ENCODE measurements at places on chromosomes 4 and X.

- DNase-seq = peak; percentile 38
These were observed 58.4 kb upstream of the CCDC149 start for GRCh38 chr4:24971192-24971591.

DNA sequence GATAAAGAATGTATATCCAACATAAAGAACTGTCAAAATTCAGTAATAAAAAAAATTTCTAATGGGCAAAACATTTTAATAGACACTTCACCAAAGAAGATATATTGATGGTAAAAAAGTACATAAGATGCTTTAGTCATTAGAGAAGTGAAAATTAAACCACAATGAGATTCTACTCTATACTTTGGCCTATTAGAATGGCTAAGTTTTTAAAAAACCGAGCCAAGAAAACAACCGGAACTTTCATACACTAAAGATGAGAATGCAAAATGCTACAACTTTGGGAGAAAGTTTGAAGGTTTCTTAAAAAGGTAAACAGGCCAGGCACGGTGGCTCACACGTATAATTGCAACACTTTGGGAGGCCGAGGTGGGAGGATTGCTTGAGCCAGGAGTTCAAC is 20.8 kb downstream of the CNOT6L start:
- no peak for DNase-seq

DNA sequence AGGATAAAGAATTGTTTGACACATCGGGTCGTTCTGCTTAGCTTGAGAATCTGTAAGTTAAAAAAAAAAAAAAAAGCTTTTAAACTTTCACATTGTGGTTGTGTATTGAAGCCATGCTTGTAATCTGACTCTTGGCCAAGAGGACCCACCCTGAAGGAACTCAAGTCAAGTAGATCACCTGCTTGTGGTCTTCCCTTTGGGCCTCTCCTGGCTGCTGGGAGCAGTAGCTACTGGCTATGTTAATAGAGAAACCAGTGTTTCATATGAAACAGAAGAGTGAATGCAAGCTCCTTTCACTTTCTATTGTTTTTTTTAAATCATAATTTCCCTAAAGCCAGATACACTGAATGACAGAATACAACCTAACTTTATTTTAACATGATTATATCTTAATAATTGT is 402.4 kb upstream of the NDST4 start:
- DNase-seq = no peak

DNA sequence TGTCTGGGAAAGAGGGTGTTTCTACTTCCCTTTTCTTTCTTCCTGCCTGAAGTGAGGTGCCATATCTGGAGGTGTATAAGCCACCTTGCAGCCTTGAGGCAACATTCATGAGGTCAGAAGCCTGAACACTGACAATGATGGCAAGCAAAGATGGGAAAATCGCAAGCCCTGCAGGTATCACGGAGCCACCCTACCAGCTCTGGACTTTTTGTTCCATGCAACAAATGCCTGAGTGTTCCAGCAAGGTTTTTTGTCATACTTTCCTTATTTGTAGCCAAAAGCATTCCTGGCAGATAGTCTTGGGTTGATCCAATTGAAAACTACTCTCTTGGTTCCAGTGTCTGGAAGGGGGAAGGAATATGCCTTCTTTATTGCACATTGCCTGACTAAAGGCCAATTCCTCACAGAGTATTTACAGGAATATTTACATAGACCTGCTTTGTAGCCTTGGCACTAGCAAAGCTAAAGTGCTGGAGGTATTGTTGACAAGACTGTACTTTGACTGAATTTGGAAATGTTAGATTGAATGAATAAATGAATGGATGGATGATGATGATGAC is 14.4 kb upstream of the SOD3 start:
- DNase-seq = no peak

- no peak for DNase-seq
These were observed 335.5 kb downstream of the IL15 start for GRCh38 chr4:141971869-141972268.

DNA sequence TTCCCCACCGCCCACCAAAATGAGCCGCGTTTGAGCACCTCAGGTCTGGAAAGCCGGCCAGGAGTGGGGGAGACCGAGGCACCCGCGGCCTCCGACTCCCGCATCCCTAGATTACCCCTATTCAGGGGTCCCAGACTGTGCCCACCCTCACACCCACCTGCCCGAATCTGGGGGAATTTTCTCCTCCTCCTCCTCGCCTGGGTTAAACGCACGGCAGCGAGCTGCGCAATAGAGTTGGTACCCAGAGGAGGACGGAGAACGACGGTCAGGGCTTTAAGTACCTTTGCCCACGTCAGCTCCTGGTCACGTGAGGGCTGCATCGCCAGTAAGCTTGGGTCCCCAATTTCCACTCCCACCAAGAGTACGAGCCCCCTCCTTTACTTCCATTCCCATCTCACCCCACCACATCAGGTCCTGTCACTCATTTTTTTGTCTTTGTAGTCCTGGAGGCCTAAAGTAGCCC is at the start of gene ARMCX2:
ARMCX2 (minus strand) TSS at position 250 of the 463 bp plus-strand sequence. CDS start 2,262 bp downstream, outside the sequence.
- DNase-seq = no peak

DNA sequence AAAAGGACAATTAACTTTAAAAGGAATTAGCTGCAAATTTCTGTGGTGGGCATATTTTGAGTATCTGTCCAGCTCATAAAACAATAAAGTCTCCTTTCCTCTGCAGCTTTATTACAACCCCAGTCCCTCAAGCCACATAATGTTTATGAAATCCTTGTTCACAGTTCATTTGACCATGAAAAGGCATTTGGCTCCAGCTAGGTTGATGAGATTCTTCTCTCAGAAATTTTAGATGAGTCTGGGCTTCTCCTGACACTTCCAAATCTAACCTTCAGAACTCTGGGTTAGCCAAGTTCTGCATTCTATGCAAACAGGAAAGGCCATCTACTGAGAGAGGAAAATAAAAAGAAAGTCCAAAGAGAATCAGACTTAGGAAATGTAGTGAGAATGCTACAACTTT is 156.8 kb downstream of the GRXCR1 start:
- no peak for DNase-seq

DNA sequence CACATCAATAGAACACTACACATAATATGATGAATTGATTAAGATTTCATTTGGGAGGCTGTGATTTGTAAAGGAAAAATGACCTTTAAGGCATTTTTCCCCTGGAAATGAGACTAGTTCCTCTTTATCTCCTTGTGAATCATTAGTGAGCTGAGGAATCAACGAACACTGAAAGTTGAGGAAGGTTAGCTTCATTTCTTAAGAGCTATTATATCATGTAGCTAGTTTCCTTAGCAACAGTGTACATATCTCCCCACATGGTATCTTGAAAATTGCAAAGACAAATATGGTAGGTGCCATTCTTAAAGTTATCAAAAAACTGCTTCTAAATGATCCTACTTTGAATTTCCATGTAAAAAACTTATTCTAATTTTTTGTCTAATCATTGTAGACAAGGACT is 127.5 kb upstream of the NRK start:
- DNase-seq = no peak

DNA sequence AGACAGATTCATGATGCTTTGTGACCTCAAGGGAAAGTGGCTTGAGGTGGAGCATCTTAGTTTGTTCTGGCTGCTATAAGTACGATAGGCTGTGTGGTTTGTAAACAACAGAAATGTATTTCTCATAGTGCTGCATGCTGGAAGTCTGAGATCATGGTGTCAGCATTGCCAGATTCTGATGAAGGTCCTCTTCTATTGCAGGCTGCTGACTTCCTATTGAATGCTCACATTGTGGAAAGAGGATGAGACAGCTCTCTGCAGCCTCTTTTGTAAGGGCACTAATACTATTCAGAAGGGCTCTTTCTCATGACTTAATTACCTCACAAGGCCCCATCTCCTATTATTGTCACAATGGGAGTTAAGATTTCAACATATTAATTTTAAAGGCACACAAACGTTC is 1674.0 kb upstream of the PCDH7 start:
- no peak for DNase-seq

DNA sequence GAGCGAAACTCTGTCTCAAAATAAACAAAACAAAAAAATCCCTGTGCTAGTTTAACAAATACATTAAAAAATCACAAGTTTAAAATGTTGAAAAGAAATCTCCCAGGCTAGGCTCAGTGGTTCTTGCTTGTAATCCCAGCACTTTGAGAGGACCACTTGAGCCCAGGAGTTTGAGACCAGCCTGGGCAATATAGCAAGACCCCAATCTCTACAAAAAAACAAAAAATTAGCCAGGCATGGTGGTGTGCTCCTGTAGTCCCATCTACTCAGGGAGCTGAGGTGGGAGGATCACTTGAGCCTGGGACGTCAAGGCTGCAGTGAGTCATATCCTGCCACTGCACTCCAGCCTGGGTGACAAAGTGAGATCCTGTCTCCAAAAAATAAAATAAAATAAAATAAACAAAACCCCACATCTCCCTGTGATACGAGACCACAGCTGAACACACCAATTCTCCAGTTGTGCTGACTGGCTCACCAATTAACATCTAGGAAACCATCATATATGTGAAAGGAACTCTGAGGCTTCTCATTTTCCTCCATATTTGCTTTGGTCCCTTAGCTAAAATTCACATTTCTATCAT is 7.3 kb downstream of the RPS4X start:
- no peak for DNase-seq

GRCh38 chr4:153735906-153736461 is 23.8 kb downstream of the RNF175 start:
- DNase-seq = no peak

- no peak for DNase-seq
These were observed 329.1 kb downstream of the GALNTL6 start for GRCh38 chr4:172142281-172142741.

GRCh38 chr4:14446311-14446710 is 556.0 kb upstream of the CPEB2 start:
- no peak for DNase-seq

- peak; percentile 27 for DNase-seq
These were observed 7.4 kb upstream of the PDE6B start for GRCh38 chr4:617644-618641.

- DNase-seq = no peak
These were observed 12.0 kb downstream of the SPRY1 start for GRCh38 chr4:123408471-123409084.

DNA sequence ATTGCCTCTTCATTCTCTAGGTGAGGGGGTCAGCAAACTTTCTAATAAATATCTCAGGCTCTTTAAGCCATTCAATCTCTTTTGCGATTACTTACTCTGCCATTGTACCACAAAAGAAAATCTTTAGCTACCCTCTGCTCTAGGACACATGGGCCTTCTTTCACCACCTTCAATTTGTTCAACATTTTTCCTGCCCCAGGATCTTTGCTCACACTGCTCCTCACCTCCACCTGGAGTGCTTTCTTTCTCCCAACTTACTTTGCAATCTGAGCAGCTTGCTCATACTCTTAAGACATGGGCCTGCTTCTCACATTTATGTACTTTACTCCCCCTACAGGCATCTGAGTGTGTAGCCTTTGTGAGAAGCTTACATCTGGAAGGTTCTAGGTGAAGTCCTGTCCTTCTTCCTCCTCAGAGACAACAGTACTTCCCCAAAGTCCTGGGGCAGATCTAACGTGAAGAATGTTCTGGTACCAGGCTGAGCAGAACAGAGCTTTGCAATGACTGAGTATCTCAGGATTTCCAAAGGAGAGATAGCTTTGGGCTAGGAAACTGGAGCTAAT is 55.0 kb upstream of the PRDM5 start:
- peak; percentile 10 for DNase-seq

GRCh38 chr4:71074452-71075299 is 81.2 kb downstream of the DCK start:
- DNase-seq = no peak

- no peak for DNase-seq
These were observed 304.4 kb downstream of the EVC2 start for GRCh38 chr4:5403746-5404497.

GRCh38 chr4:169068423-169068822 is 58.4 kb upstream of the CBR4 start:
- DNase-seq = peak; percentile 31

DNA sequence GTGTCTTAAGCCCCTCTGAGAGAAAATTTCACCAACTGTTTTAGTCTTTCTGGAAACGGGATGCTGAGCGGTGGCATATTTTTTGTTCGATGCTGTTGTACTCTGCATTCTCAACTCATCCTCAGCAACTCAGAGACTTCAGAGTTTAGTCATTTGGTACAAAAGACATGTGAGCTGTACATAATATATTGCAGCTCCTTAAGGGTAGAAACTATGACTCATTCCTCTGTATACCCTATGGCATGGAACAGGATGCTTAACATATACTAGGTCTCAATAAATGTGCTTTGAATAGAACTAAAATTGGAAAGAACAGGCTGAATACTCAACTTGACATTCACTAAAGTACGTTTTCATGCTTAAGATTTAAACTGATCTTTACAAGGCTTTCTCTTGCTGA is 130.5 kb upstream of the SLITRK2 start:
- DNase-seq = no peak

GRCh38 chr4:95142932-95143331 is 385.2 kb downstream of the BMPR1B start:
- DNase-seq = no peak

DNA sequence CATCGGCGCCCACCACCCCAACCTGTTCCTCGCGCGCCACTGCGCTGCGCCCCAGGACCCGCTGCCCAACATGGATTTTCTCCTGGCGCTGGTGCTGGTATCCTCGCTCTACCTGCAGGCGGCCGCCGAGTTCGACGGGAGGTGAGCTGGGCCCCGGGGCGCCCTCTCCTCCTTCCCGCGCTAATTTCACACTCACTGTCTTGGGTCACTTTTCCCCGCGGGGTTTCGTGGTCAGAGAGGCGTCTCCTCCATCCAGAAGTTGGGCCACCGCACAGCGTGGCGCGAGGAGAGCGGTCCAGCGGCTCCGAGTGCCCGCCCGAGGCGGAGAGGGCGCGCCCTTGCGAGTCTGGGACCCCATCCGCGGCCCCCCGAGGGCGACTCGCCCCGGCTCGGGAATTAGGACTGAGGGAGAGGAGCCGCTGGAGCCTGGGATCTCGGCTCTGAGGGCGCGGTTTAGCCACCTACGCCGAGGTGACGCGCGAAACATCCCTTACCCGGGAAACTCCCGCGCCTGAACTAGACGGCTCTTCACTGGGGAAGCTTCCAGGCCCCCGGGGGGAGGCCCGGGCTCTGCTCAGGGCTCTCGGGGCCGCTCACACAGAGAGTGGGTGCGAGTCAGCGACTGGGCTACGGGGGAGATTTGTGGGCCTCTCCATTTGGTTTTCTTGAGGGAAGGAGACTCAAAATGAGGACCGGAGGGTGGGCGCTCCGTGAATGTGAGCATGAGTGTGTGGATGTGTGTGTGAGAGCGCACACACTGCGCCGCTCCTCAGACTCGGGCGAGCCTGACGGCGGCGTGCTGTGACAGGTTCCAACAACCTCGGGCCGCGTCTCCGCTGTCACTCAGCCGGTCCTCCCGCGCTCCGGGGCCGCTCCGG is 551 bp downstream of the NPNT start:
- DNase-seq = peak; percentile 53

GRCh38 chrX:13763489-13763888 is 28.9 kb downstream of the OFD1 start:
- no peak for DNase-seq

GRCh38 chr4:39660045-39660444 is 21.4 kb upstream of the SMIM14 start:
- DNase-seq = no peak

DNA sequence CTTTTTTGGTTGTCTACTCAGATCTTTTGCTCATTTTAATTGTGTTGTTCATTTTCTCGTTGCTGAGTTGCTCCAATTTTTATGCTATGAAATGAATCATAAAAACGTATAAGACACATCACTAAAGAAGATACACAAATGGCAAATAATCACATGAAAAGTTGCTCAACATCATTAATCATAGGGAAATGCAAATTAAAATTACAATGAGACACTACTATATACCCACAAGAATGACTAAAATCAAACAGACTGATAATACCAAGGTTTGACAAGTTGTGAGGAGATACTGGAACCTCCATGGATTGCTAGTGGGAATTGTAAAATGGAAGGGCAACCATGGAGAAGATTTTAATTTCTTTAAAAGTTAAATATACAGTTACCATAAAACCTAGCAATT is 17.0 kb downstream of the GSTCD start:
- no peak for DNase-seq

Data from Calu3 (cell line).